ENCODE measurements at places on chromosomes 4 and X.

GRCh38 chr4:56630876-56631666 is 50.0 kb downstream of the HOPX start:
- DNase-seq = no peak

DNA sequence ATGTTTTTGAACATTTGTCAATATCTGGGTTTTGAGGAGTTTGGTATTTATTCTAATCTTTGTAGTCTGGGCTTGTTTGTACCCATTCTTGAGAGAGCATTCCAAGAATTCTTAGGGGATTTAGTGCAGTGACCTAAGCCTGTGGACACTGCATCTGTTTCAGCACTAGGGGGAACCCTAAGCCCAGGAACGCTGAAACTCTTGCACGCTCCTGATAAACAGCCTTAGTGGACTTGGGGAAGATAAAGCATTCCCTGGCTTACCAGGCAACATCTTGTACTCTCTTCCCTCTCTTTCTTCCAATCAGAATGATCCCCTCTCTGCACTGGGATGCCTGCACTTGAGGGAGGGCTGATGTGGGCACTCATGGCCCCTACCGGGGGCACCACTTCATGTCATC is 654.9 kb upstream of the HTR2C start:
- DNase-seq = no peak

- no peak for DNase-seq
Observed at GRCh38 chr4:119625761-119626160, 2.8 kb downstream of the PDE5A start.

GRCh38 chr4:140654495-140654814 is 85.7 kb upstream of the UCP1 start:
- no peak for DNase-seq

DNA sequence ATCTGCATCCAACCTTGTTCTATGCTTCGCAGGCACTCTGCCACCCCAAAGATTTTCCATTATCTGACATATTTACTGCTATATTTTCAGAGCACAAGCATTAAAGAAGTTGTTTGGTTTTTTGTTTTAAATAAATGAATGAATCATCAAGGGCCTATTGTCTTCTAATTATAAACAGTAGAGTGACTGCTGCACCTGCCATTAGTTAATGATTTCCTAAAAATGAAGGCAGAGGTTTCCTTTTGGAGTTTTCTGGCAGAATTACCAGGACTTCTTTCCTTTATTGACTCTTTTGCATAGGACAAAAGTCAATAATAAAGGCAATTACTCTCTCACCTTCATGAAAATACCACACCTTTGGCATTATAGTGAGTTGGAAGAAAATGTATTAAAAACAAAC is 238.1 kb downstream of the INPP4B start:
- DNase-seq = no peak

DNA sequence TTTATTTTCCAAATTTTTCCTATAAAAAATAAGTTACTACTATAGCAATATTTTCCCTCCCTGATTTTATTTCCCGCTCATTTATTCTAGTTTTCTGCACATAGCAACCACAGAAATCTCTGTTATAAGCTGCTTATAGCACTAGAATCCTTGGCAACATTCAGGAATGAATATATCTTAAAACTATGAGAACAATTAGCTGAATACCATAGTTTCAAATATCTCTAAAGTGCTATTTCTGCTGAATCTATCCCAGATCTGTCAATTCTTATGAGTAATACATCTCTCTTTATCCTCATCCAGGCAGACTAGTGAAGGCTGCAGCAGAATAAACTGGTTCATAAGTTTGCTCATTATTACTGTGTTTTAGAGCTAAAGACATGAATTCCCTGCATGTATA is 622.9 kb upstream of the DIPK2B start:
- no peak for DNase-seq

- DNase-seq = no peak
Observed at GRCh38 chr4:184848510-184848909, 22.7 kb upstream of the ACSL1 start.

DNA sequence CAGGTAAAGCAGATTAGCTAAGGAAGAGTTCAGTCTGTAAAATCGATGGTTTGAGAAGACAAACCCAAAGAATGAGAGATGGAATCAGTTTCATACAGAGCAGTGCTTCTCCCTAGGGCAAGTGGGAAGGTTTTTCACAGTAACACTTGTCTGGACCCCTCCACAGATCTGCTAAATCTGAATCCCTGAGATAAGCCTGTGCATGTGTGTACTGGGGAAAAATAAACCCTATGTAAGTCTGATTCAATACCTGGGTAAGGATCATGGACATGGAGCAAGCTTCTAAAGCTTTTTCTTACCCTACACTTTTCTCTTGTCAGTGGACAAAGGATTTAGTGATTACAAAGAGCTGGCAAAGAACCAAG is 13.6 kb downstream of the ELOVL6 start:
- DNase-seq = no peak
